Fibroblast of skin of right biceps (primary cell): ENCODE measurements at places on chromosomes 3 and 15.
A peak's percentile ranks its signal among the peaks of the same experiment; 100 is the strongest.

GRCh38 chr15:88179562-88179961 is 77.0 kb downstream of the NTRK3 start:
- no peak for DNase-seq

DNA sequence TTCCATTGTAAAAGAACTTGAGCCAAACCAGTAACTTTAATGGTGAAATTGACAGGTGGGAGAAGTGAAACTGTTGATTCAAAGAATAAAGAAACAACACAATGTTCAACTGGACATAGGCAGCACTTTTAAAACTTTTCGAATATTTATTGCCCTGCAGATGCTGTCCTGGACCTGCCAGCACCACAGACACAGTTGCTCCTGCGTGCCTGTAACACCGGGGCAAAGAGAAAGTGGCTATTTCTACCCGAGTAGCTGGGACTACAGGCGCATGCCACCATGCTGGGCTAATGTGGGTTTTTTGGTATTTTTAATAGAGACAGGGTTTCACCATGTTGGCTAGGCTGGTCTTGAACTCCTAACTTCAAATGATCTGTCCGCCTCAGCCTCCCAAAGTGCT is 7.4 kb downstream of the IL5RA start:
- DNase-seq: no peak

DNA sequence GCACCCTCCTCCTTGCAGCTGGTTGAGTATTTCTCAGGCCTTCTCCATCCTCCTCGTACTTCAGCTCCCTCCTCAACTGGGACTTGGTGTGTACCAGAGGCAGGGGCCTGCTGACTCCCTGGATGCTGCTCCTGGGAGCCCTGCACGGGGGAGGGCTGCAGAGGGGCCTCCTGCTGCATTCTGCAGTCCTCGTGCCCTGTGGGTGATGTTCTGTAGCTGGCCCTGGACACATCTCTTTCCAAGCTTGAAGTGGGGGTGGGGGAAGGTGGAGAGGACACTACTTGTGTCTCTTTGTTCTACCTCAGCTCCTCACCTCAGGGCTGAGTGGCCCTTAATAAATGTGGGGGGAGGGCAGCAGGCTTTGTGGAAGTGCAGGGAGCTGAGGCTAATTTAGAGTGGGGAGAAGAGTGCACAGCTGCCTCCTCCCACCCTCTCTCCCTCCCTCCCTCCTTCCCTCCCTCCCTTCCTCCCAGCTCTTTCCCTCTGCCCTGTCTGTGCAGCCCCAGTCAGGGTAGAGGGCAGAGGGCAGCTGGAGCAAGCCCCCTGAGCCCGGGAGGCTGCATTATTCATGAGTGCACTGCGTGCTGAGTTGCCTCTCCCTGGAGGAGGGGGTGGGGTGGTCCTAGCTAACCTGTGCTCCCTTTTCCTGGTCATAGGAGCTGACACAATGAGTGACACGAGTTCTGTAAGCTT is 3.7 kb upstream of the GRM2 start:
- DNase-seq: no peak

- DNase-seq: no peak
These were observed 47.3 kb downstream of the VGLL4 start for GRCh38 chr3:11596387-11596786.

DNA sequence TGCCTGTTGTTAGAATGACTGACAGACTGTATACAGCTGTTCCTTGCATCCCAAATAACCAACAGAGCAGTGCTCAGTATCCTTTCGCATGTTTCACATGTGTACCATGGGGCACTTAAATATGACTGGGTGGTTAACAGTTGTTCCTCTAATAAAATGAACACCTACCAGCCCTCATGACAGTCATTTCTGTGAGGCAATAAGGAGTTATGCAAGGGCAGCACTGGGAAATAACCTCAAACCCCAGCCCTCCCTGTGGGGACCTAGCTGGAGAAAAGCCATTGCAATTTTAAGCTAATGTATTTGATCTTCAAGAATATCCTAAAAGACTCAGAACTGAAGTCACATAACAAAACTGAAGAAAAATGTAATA is 7.3 kb downstream of the RFT1 start:
- DNase-seq: no peak

DNA sequence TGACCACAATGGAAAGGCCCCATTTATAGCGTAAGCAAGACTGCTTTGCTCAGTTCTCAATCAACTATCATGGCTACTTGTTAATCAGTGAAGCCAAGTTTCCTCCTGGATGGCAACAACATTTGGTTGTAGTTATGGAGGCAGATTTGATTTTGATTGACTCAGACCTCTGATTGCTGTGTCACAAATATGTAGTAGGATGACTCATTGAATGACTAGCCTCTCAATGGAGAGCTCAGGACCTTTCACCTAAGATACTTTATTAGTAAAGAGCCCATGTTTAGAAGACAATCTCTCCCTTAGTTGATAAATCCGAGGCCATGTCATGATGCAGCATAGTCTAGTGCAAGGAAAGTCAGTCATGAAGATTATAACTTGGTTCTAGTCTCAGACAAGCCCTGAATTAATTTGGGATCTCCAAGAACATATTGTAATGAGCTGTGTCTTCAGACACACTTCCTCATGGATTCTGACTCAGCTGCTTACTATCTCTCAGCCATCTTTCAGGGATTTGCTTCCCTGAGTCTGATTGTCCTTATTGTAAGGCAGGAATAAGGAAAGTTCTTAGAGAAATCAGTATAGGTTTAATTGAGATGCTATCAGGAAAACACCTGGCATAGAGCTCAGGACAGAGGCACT is 397.4 kb upstream of the TMCO5A start:
- DNase-seq: peak; percentile 86

DNA sequence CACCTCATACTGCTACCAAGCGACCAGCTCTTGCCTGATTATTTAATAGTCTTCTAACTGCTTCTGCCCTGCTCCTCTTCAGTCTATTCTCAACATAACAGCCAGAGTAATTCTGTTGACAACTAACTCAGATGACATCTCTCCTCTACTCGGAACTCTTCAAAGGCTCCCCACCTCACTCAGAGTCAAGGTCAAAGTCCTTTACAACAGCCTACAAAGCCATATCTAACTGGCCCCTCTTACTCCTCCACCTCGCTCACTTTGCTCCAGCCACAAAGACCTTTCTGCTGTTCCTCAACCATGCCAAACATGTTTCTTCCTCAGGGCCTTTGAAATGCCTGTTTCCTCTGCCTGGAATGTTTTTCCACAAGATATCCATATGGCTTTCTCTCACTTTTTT is 43.6 kb downstream of the PIK3R4 start:
- no peak for DNase-seq

- DNase-seq: no peak
These were observed 34.3 kb downstream of the IL1RAP start for GRCh38 chr3:190548031-190548656.

- DNase-seq: peak; percentile 60
These were observed 1.4 kb upstream of the RASL12 start for GRCh38 chr15:65069179-65069578.

GRCh38 chr15:81294516-81294880 is 29.4 kb downstream of the STARD5 start:
- no peak for DNase-seq

- DNase-seq: no peak
These were observed 16.3 kb upstream of the A4GNT start for GRCh38 chr3:138148503-138148902.

DNA sequence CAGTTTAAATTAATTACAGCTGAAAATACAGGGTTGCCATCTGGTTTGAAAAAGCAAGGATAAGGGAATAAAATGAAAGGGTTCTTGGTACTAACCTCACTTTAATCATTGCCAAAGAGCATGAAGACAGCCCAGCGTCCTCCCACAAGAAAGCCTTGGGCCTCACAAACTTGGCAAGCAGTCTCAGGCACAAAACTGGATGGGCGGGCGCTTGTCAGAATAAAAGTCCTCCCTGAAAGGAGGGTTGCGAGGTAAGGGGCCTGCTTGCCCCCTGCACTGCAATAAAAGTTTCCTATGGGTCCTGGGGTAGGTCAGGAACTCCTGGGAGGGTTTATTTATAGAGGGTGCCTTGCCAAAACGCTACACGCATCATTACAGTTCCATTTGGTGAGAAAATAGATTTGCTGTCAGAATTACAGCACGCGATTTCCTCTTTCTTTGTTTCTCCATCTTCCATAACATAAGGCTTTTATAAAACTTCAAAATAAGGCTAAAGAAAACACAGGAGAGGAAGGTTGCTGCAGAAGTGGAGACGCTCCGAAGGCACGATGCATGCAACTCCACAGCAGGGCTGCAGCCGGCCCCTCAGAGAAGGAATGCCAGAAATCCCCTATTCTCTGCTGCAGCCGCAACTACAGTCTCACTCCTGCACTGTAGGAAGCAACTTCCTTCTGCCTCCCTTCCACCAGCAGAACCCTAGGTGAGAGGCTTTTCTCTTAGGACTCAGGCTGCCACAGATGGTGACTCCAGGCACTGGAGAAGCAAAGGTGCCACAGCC is 61.3 kb downstream of the VGLL4 start:
- DNase-seq: peak; percentile 92

DNA sequence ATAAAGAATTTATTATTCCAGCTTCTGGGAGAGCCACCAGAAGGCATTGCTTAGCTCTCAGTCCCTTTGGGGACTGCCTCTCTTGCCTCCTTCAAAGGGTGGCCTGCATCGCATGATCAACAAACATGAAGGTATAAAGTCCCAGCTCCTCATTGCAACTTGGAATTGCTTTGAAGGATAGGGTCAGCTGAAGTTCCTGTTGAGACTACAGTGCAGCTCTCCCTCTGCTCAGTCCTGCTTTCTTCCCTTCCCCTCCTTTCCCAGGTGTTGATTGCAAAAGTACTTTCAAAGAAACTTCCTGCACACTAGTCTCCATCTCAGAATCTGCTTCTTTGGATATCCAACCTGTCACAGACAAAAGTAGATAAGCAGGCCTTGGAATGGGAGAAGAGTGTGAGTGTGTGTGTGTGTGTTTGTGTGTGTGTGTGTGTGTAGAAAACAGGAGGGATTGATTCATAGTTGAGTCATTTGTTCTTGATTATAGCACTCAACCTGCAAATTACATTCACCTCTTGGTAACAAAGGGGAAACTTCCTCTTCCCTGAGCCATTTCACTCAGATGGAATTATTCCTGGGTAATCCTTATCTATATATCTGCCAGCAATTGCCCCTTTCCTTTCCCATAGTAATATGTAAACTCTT is 13.7 kb downstream of the CCR8 start:
- no peak for DNase-seq

DNA sequence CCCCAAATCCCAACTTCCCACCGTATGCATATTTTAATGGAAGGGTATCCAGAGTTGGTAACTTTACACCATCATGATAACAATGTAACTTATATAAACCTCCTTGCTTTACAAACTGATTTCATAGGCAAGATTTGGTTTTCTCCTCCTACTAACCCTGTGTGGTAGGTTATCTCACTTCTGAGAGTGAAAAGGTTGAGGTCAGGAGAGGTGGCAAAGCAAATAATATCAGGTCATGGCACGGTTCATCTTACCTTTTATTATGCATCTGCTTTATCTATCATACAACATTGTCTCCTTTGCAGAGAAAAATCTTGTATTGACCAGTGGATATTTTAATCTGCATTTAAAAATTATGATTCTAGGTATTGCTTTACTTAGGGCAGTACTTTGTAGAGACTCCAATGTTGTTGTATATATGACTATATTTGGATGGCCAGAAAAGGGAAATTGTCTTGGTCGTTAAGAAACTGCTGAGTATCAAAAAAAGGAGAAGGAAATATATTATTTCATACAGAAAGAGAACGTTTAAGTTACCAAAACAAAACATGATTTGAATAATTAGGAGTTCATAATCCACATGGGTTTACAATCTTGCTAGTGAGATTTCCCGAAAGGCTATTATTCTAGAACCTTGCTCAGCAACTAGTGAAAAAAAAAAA is 30.4 kb downstream of the NFKBIZ start:
- DNase-seq: no peak

DNA sequence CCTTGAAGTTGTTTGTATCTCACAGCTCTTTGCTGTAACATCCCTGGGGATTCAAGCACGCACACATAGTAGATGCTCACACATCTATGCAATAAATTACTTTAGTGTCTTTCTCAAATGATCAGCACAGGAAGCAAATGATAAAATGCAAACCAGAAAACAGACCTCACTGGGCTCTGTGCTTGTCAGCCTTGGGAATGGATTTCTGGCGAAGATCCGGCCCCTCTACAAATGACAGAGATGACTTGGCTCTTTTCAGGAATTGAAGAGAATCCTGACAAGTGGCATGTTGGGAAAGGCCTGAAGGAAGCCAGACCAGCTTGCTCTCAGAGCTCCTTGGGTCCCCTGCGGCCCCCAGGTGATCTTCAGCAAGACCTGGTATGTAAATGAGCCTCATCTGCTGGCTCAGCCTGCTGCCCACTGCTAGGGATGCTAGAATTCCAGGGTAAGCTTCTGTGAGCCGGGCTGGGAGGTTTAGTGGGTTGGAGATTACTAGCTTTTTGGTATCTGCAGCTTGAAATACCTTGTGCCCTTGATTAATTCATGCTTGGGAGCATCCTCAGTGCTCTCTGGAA is 54.1 kb downstream of the LPP start:
- peak; percentile 77 for DNase-seq

- no peak for DNase-seq
These were observed 31.9 kb downstream of the IGF2BP2 start for GRCh38 chr3:185792955-185793354.

DNA sequence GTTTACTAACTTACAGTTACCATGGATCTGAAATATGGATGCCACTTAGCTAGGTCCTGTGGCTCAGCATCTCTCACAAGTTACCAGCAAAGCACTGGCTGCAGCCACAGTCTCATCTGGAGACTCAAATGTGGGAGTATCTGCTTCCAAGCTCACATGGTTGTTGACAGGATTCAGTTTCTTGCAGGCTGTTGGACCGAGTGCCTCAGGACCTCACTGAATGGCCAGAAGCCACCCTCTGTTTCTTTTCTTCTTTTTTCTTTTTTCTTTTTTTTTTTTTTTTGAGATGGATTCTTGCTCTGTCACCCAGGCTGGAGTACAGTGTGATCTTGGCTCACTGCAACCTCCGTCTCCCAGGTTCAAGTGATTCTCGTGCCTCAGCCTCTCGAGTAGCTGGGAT is 20.1 kb upstream of the AMOTL2 start:
- no peak for DNase-seq

DNA sequence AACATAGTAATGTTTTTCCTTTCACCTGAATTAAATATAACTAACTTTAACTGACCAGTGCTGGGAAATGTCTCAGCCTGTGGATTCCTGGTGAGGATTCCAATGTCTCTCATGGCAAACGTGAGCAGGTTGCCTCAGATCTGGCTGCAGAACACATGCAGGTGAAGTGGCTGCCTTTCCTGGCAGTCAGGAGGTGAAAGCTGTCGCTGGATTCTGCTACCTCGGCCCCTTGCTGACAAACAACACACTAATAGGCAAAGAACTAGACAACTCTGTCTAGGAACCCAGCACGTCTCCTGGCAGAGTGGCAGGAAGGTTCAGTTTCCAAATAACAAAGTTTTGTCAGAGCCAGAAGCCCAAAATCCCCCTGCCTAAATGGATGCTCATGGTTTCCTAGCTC is 400.8 kb upstream of the PPP2R3A start:
- DNase-seq: no peak

- DNase-seq: no peak
These were observed 530 bp upstream of the TUBGCP5 start for GRCh38 chr15:23039917-23040281.
